ENCODE measurements at places on chromosomes 5 and 9.

DNA sequence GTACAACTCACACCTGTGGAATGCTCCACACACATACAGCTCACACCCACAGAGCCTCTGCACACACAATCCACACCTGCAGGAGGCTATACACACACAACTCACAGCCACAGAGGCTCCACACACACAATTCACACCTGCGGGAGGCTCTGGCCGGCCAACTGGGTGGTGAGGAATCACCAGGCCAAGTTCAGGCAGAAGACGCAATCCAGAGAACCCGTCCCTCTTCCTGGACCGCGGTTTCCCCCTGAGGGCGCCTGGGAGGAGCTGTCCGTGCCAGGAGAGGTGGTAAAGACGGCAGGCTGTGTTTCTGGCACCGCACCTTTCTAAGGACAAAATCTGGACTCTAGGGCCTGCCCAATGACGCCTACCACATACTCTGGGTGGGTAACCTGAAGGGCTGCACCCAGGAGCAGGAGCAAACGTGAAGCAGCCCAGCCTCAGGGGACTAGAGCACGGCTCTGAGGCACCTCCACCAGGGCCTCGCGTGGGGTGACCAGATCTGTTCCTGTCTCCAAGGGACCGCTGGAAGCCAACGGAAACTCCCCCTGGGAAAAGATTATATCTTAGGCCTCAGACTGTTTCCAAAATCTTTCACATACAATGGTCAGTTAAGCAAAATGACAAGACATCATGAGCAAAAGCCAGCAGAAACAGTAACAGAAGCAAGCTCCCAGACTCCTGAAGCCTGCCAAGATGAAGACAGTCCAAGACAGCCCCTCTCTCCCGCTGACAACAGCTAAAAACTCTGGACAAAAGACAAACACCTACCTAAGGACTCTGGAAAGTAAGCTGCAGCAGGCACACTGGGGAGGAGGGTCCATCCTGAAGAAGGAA lies 16.9 kb downstream of the CAMSAP1 start:
- DNase-seq = no peak

- DNase-seq = no peak
Observed at GRCh38 chr5:51159164-51159563, 224.1 kb upstream of the ISL1 start.

- DNase-seq = peak; percentile 15
Observed at GRCh38 chr9:36023260-36024048, 13.3 kb upstream of the RECK start.

DNA sequence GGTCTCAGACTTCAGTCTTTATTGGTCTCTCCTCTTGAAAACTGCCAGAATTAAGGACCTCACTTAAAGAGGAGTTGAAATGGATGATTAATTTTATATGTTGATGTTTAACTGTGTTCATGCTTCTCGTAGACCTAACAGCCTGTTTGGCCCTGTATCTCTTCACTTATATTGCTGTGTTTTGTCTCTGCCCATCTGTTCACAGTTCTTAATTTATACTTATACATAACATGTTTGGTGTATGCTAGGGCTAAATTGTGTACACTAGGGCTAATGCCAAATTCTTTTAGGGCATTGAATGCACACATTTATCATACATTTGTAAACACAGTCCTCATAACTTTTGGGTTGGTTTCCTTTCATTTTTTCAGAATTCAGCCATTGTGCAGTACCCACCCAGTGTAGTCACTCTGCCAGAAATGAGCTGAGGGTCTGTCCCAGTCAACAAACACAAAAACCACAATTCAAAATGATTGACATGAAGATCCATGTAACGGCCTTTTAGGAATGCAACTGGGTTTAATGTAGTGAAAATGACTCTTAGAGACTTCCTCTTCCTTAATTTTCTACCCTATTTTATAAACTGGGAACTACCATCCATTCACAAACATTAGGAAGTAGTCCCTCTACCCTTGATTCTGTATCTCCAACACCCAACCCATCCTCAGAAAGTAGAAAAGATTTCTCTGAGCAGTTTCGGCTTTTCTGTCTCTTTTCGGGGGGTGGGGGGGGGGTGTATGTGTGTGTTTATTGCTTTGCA lies 668.8 kb upstream of the KLF4 start:
- DNase-seq = no peak

GRCh38 chr5:124599028-124599973 lies 147.1 kb downstream of the ZNF608 start:
- no peak for DNase-seq

- no peak for DNase-seq
Observed at GRCh38 chr9:131113655-131114054, 11.7 kb upstream of the NUP214 start.

DNA sequence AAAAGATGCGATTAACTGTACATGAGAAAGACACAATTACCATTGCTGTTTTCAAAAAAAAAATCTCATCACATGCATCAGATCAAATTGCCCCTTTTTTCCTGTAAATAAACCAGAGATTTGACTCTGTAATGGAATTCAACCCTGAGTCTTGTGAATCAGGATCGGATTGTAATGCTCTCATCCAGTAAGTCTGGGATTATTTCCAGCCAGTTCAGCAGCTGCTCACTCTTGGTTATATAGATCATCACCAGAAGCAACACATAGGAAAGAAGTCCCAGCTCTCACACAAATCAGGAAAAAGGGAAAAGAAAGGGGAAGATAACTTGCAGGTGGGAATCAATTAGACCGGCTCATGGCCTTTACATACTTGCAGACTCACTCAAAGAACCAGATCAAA lies 97.8 kb upstream of the SPOCK1 start:
- DNase-seq = no peak

- no peak for DNase-seq
Observed at GRCh38 chr5:17257705-17258273, 40.4 kb downstream of the BASP1 start.

DNA sequence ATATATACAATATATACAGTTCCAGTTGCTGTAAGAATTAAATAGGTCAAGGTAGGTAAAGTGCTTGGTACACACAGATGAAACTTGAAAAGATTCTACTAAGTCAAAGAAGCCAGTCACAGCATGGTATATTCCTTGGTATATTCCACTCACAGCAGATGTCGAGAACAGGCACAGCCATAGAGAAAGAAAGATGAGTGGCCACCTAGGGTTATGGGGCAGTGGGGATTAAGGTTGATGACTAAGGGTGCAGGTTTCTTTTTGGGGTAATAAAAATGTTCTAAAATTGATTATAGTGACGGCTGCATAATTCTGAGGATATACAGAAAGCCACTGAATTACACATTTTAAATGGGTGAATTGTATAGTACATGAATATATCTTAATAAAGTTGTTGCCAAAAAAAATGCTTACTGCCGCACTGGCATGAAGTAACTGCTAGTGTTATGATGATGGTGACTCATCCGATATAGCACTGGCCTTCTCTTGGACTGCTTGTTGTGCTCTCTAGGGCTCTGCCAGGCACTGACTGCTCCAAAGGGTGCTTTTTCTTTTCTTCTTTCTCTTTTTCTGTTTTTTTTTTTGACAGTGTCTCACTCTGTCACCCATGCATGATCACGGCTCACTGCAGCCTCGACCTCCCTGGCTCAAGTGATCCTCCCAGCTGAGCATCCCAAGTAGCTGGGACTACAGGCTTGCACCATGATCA lies 23.5 kb downstream of the TBC1D2 start:
- no peak for DNase-seq

- no peak for DNase-seq
Observed at GRCh38 chr5:130868186-130868840, 296.7 kb downstream of the HINT1 start.

- no peak for DNase-seq
Observed at GRCh38 chr5:20113031-20113715, 125.2 kb upstream of the CDH18 start.

DNA sequence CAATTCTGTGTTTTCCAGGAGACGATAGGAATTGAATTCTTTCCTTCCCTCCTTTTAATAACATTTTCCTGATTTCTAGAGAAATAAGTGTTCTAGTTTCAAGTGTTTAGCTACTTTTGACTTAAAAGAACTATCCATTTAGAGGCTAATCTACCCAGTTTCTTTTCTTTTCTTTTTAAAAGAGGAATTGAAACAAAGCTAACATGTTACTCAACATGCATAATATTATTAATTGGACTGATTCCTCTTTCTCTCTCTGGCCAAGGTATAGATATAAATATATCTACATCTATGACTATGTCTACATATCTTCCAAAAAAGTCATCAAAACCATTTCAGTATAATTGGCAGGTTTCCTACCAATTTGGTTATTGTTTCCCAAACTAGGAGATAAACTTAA lies 309.8 kb downstream of the TRPM3 start:
- DNase-seq = no peak

- no peak for DNase-seq
Observed at GRCh38 chr5:30736669-30737068, 456.8 kb upstream of the CDH6 start.

- no peak for DNase-seq
Observed at GRCh38 chr9:78280982-78281668, 15.8 kb upstream of the PSAT1 start.

GRCh38 chr9:12862611-12863410 lies 88.0 kb downstream of the LURAP1L start:
- no peak for DNase-seq

GRCh38 chr5:159456261-159456660 lies 126.0 kb upstream of the IL12B start:
- DNase-seq = no peak

DNA sequence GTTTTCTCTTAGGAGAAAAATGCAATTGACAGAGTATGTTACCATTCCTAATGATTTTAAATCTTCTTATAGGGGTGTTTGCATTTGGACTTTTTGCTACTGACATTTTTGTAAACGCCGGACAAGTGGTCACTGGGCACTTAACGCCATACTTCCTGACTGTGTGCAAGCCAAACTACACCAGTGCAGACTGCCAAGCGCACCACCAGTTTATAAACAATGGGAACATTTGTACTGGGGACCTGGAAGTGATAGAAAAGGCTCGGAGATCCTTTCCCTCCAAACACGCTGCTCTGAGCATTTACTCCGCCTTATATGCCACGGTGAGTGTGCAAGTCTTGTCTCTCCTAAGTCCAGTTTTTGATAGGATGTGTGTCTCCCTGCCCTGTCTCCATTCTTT lies 75.7 kb downstream of the BAAT start:
- no peak for DNase-seq

DNA sequence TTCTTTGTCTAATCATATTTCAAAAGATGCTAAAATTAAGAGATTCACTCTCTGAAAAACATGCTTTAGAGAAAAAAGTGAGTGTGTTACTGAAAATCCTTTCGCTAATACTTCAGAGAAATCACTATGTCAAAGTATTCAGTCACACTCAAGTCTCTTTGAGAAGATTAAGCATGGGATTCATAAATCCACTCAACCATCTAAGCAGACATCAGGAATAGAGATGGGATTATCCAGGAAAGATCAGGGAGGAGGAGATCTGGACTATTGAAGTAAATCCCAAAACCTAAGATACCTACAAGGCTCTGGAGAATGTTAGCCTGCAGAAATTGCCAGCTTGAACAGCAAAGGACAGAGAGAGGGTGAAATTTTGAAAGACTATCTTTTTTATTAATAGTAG lies 317.2 kb upstream of the ACO1 start:
- no peak for DNase-seq

DNA sequence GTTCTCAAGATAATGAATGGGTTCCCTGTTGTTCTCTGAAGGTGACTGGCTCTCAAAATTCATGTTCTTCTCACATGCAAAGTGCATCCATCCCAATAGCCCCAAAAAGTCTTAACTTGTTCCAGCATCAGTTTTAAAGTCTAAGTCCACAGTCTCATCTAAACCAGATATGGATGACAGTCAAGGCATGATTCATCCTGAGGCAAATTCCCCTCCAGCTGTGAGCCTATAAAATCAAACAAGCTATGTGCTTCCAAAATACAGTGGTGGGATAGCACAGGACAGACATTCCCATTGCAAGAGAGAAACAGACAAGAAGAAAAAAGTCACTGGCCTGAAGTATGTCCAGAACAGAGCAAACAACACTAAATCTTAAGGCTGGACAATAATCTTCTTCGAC lies 25.4 kb downstream of the FBXO10 start:
- DNase-seq = no peak

- DNase-seq = no peak
Observed at GRCh38 chr9:74503219-74503618, 6.1 kb downstream of the RORB start.

DNA sequence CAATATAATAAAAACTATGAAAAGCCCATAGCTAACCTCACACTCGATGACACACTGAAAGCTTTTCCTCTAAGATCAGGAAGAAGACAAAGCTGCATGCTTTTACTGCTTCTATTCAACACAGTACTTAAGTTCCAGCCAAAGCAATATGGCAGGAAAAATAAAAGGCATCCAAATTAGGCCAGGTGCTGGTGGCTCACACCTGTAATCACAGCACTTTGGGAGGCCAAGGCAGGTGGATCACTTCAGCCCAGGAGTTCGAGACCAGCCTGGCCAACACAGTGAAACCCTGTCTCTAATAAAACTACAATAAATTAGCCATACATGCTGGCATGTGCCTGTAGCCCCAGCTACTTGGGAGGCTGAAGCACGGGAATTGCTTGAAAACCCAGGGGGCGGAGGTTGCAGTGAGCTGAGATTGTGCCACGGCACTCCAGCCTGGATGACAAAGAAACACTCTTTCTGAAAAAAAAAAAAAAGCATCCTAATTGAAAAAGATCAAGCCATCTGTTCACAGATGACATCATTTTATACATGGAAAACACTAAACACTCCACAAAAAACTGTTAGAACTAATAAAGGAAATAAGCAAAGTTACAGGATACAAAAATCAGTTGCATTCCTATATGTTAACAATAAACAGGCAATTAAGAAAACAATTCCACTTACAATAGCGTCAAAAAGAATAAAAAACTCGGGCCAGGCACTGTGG lies 17.9 kb downstream of the ZFR start:
- DNase-seq = no peak

DNA sequence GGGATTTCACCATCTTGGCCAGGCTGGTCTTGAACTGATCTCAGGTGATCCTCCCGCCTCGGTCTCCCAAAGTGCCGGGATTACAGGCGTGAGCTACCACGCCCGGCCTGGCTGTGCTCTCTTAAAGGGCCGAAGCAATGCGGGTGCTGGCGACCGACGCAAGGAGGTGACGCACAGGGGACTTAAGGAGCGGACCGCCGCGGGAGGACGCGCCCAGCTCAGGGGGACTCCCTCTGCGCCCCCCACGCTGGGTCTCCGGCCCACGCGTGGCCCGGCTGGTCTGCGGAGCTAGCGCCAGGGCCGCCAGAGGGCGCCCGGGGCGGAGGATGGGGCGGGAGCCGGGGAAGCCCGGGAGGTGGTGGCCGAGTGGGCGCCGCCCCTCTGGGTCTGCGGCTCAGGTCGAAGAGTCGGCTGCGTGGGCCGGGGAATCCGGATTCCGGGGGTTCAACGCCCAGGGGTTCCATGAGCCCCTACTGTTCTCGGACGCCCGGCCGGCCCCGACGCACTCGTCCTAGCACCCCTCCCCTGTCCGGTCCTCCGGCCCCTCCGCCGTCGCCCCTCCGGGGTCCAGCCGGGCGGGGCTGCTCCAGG lies 502 bp upstream of the CERCAM start:
- DNase-seq = peak; percentile 52
